ENCODE measurements at places on chromosomes 12 and 14.

GRCh38 chr12:103503546-103504480 lies 8.0 kb upstream of the C12orf42 start:
- peak; percentile 48 for DNase-seq

GRCh38 chr14:23145794-23146350 lies 26.8 kb upstream of the CEBPE start:
- no peak for DNase-seq

DNA sequence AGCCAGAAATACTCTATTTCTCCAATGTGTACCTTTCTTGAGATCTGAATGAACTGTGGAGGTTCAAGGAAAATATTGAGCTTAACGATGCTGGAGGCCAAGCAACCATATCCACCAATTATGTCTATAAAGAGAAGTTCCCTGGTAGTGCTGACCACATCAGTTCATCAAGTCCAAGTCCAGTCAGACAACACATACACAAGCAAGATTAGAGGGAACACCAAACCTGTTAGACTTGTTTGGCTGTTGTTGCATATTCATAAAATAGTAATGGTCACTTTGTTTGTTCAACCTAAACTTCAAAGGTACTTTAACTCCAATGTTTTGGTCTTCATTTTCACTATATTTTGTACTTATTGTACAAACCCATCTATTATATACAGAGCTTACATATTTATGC lies 81.6 kb downstream of the LMO3 start:
- no peak for DNase-seq

DNA sequence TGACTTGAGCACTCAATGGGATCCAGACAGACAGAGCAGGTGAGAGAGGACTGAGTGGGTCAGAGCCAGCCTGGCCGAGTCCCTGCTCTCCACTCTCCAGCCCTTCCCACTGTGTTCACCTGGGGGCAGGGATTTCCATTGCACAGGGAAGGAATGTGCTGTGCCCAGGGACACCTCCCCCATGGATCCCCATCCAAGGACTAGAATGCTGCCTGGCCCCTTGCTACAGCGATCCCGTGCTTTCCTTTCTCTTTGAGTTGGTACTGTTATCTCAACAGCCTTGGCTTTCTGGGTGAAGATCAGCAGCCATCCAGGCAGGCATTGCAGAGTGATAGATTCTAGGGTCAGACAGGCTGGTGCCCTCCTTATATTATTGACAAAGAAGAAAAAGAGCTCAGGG lies 60.3 kb upstream of the DLK1 start:
- DNase-seq = no peak

- DNase-seq = no peak
Observed at GRCh38 chr14:99191395-99192027, 80.5 kb downstream of the BCL11B start.

DNA sequence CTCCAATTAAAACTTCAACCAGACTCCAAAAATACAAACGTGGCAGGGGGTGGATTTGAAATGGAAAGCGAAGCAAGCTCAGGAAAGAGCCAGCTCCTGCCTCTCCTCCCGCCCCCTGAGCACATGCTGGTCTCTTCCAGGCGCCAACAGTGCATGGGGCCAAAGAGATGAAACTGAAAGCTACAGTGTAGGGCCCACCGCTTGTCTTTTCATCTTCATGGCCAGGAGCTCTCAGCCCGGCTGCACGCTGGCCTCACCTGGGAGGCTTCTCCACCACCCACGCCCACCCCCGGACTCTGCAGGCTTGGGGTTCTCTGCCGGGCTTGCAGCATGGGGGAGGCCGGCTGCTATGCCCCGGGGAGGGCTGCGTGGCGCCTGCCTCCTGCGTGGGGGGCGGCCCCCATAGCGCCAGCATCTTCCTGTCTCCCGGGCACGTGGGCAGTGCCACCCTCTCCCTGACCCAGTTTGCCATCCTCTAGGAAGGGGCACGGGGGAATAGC lies 2.0 kb downstream of the RIMBP2 start:
- no peak for DNase-seq

- no peak for DNase-seq
Observed at GRCh38 chr14:71163842-71164629, 256.8 kb downstream of the PCNX1 start.

- DNase-seq = no peak
Observed at GRCh38 chr12:63917864-63918799, 73.6 kb downstream of the SRGAP1 start.

- no peak for DNase-seq
Observed at GRCh38 chr12:114221957-114222630, 183.8 kb downstream of the TBX5 start.

DNA sequence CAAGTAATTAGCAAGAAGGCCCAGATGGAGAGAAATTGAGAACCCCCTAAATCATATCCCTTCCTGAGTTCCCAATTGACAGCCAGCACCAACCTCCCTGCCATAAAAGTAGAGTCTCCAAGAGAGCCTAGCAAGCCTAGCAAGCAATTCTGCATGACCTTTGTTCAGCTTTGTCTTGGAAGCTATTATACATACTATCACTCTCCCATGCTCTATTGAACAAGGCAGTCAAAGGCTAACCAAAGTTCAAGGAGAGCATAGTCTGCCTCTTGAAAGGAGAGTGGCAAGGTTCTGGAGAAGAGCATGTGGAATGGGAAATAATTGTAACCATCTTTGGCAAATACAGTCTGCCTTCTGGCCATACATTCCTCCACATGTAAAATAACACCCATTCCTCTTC lies 7.8 kb downstream of the ACOT4 start:
- DNase-seq = no peak

DNA sequence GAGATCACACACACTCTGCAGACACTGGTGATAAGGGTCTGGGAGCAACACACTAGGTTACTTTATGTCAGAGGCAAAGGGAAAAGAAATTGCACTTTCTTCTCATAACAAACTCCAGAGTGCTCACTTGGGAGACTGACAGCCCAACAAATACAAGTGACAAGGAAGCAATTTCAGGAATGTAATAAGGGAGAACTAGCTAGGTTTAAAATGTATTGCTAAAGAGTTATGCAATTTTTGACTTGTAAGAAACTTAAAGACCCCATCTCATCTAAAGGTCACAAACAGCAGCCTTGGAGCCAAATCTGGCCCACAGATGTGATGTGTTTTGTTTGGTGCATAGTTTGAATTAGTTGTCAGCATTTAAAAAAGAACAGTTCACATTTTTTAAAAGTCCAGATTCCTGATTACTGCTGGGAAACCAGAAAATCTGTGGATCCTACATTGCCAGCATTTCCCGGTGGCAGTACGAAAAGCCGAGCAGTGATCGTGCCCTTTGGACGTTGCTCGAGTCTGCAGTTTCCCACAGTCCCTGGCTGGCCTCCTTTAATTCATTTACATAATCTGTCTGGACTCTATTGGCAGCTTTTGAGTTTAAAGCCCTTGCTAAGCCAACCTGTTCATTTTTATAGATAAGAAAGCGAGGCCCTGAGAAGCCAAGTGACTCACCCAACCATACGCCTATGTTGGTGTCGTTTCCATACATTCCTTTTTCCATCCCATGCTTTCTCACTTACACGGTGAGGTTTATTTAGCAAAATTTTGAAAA lies 42.0 kb upstream of the ETV6 start:
- no peak for DNase-seq

- DNase-seq = peak; percentile 3
Observed at GRCh38 chr12:127560041-127560478, 706.9 kb upstream of the TMEM132C start.

GRCh38 chr12:108701779-108702441 lies 29.4 kb downstream of the CORO1C start:
- DNase-seq = no peak
